Stimulated activated CD4-positive, alpha-beta T cell treated with anti-CD3 and anti-CD28 coated beads, Interleukin-15, amount 100 ng/mL, for 1 hour (primary cell): ENCODE measurements at places on chromosomes 5 and 9.

DNA sequence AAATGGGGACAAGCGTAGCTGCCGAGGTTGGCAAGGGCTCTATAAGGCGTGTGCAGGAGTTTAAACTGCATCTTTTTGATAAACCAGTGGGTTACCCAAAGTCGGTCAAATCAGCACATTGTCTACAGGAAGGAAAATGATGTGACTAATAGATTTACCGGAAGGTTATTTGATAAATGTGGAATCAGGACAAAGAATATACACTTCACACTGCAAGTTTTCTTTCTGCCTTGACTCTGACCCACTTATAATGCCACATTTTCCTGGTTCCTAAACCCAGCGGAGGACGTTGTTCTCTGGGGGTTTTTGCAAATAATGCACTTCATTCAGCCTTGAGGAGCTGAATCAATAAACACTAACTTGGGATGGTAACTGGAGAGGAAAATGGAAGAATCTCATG is 76.8 kb downstream of the TTLL11 start:
- no peak for DNase-seq

GRCh38 chr9:104772714-104773510 is 9.0 kb downstream of the NIPSNAP3B start:
- DNase-seq = no peak

- DNase-seq = no peak
Observed at GRCh38 chr5:134521841-134522240, 3.6 kb upstream of the JADE2 start.

GRCh38 chr5:150645070-150645700 is 4.7 kb downstream of the SYNPO start:
- DNase-seq = no peak

GRCh38 chr5:33973271-33973670 is 11.2 kb downstream of the SLC45A2 start:
- no peak for DNase-seq

DNA sequence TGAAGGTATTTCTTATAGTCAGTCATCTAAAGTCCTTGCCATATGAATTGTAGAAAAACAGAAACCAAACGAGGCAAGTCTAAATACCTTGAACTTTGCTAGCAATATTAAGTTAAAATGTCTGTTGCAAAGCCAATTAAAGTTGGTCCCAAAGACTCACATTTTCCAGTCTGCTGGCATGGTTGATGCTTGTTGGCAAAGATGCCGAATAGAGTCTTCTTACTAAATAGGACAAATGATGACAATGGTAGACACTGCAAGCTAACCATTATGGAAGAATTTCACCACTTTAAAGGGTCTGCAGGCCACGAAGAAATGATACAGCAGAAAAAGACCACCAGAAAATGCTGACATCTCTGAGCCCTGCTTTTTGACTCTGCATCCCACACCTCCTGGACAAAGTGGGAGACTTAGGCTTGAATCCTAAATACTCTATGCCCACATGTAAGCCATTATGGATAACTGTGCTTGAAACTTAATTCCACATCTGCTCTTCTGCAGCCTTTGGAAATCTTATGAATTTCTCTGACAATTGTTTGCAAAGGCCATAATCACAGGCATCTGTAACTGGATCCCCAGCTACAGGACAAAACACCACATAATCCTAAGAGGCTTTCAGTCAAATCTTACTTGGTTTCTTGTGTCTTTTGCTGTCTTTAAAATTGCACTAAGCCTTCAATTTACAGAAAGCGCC is 61.3 kb downstream of the LHFPL2 start:
- DNase-seq = no peak

GRCh38 chr9:117687532-117687931 is 16.7 kb upstream of the TLR4 start:
- DNase-seq = no peak

DNA sequence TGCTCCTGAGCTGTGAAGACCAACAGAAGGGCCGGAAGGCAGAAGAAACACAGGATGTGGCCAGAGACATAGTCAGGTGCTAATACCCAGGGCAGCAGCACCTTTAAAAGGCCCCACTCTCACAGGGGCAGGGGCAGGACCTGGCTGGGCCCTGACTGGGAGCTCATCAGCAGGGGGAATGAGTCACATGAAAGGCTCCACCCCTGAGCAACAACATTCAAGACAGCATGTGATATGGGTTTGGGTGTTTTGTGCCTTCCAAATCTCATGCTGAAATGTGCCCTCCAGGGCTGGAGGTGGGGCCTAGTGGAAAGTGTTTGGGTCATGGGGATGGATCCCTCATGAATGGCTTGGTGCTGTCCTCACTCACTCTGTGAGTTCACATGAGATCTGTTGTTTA is 181.7 kb downstream of the ERCC6L2 start:
- no peak for DNase-seq

DNA sequence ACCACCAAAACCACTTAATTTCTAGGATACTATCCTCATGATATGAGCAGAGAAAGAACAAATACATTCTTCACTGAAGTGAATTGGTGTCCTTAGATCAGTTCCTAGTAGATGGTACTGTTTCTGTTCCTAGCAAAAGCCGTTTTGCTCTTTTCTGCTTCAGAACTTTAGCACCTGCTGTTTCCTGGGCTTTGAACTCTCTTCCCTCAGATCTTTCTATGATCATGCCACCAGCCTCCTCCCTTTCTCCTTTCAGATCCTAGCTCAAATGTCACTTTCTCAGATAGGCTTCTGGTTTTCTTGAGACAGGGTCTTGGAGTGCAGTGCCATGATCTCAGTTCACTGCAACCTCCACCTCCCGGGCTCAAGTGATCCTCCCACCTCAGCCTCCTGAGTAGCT is 118.0 kb downstream of the EGFLAM start:
- no peak for DNase-seq

GRCh38 chr5:152170350-152170749 is 234.7 kb downstream of the NMUR2 start:
- DNase-seq = no peak

GRCh38 chr9:112905084-112905483 is 14.4 kb upstream of the SLC46A2 start:
- DNase-seq = no peak

DNA sequence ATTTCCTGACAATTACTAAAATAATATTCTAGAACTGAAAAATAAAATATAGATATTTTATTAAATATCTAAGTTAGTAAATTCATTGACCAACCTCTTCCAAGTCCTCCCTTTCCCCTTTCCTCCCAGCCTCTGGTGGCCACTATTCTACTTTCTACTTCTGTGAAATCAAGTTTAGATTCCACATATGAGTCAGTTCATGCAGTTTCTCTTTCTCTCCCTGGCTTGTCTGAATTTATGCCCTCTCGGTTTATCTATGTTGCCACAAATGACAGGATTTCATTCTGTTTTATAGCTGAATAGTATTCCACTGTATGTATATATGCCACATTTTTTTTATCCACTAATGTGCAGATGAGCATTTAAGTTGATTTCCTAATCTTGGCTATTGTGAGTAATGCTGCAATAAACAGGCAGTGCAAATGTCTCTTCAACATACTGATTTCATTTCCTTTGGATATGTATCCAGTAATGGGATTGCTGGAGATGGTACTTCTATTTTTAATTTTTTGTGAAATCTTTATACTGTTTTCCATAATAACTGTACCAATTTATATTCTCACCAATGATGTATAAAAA is 52.3 kb downstream of the WDR36 start:
- no peak for DNase-seq

DNA sequence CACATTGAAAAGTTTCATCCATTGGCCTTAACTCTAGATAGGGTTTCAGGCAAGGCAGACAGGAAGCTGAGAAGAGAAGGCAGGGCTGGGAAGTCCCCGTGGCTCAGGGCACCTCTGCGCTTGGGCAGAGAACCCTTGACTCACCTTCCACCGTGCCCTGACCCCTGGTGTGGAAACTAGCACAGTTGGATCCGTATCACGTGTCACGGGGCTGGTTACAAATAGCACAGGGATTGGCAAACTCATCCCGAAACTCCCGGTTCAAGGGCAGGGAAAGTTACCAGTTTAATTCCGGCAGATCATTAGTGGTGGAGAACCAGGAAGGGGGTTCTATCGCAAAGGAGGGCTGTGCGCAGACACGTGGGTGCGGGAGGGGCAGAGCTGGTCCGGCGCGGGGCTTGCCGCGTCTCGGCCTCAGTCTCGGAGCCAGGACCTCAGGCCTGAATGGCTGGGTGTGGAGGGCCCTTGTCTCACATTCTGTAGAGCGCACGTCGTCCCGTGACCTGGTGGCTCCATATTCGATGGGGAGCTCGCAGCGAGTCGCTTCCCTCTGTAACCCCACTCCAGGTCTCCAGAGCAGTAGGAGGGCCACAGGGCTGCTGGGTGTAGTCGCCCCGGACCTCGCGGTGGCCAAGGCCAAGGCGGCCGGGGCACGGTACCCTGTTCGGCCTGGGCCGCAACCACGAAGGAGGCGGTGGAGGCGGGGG is 771 bp upstream of the TMEM171 start:
- DNase-seq = no peak

DNA sequence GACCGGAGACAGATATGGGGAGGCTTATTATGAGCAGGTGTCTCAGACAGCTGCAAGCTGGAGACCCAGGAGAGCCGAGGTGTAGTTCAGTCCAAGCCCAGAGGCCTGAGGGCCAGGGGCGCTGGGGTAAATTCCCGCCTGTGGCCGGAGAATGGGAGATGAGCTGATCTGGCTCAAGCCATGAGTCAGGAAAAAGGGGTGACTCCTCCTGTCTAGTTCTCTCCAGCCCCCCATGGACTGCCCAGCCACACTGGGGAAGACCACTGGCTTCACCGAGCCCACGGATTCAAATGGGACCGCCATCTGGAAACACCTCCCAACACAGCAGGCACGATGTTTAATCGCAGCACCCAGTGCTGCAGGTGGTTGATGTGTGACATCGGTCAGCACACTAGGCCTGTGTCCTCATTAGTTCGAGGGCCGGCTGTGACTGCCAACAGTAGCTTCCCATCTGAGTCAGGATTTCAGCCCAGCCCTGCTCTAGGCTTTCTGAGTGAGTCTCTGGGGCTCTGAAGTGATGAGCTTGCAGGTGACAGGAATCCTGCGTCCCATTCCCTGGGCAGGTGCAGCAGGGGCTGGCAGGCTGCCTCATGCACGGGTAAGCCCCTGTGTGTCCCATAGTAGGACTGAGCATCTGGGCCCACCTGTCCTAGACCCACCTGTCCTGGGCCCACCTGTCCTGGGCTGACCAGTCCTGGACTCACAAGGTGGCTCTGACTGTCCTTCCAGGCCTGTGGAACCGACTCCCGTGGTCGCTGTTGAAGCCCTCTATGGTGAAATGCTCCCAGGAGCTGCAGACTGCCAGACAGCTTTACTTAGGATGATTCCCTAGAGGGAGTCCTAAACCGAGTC is 49.7 kb downstream of the AHRR start:
- DNase-seq = no peak

DNA sequence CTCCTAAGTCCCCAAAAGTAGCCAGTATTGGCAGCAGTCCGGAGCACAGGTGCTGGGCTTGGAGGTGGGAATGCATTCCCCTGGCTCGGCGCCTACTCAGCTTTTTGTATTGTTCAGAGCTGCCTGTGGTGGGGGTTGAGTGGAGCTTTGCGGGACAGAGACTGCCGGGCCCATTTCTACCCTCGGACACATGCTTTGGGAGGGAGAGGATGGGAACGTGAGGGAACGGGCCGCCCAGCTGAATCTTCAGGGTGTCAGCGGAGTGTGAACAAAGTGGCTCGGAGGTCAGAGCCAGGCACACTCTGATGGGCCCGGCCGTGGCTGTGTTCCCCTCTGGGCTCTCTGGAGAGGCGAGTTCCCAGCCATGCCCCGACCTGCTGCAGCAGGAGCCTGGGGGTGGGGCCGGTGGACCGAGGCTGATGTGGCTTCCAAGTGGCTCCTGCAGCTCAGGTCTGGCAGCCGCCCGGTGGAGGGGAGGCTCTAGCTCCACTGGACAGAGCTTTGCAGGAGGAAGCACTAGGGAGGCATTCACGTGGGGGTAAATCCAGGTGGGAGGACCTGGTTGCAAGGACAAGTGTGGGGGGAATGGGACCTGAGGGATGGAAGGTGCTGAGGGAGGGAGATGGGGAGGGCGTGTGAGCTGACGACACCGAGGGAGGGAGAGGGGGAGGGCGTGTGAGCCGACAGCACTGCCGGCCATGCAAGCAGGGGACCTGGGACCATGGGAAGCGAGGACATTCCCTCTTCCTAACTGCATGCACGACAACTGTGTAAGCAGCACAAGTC is 31.1 kb upstream of the SLC6A3 start:
- no peak for DNase-seq

DNA sequence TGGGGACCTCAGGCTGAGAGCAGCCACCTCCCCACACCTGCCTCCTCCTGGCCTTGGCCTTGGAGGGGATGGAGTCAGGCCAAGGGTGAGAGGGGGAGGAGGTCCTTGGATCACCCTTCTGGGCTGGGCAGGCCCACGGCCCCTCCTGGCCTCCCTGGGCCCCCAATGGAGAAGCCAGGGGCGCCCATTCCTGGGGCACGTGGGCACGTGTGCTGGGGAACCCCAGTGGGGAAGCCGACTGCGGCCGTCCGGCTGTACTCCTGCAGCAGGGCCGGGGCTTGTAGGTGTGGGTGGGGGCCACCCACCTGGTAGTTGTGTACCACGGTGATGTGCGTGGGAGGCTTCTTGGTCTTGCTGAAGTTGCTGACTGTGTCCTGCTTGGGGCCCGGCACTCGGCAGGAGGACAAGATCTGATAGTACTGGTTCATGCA is 8.5 kb downstream of the CRAT start:
- no peak for DNase-seq
